Vagina (tissue), 2 donors: ENCODE measurements at places on chromosomes 12 and 14.

GRCh38 chr12:130017591-130018449 lies 114.0 kb upstream of the TMEM132D start:
- no peak for DNase-seq

DNA sequence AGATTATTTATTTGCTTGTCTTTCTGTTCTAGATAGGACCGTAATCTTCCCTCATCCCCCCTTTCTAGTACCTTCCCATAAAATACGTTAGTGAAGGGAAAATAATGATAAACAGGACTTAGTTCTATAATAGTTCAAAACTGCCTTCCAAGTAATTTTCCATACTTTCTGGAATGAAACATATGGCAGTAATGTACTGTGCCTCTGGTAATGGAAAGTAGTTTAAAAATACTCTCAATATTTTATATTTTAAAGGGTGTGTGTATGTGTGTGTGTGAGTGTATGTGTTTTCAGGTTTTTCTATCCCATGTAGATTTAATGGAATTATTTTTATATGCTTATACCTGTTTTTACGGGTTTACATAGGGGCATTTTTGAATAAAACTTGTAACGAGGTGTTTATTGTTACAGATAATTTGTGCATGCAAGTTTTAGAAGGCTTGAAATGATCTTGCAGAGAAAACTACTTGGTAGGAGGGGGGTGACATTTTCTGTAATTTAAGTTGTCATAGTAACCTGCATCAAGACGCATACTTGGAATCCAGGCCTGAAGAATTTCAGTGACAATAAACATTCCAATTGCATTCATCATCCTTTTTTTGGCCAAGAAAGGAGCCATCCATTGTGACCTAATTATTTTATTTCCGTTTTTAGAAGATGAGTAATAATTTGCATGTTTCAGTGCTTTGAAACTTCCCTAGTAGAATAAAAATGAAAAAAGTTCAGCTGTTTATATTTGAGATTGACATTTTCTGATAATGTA lies 38.9 kb downstream of the RASSF8 start:
- no peak for DNase-seq

GRCh38 chr12:13116259-13116658 lies 12.8 kb upstream of the GSG1 start:
- DNase-seq, result no peak

GRCh38 chr12:45670346-45671065 lies 59.0 kb upstream of the ARID2 start:
- DNase-seq, result no peak

GRCh38 chr14:56094076-56094475 lies 24.1 kb upstream of the PELI2 start:
- DNase-seq, result no peak

GRCh38 chr12:108518716-108519496 lies 3.8 kb downstream of the FICD start:
- DNase-seq, result no peak

DNA sequence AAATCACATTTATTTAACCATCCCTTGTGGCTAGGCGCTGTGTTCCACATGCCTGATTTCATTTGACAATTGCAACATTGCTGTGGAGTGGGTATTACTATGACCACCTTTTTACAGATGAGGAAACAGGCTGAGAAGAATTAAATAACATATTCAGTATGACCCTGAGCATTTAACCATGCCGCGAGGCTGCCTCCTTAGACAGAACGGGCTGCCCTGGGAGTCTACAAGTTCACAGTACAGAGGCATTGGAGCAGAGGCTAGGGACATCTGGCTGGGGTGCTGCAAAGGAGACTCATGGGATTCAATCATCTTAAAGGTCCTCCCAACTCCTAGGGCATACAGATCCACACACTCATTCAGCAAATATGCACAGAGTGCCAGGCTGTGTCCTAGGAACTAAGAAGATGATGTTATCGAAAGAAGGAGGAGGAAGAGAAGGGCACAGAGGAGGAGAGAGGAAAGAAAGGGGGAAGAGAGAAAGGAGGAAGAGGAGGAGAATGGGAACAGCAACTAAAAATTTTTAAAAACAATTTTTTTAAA lies 164.7 kb upstream of the CCND2 start:
- DNase-seq, result no peak

DNA sequence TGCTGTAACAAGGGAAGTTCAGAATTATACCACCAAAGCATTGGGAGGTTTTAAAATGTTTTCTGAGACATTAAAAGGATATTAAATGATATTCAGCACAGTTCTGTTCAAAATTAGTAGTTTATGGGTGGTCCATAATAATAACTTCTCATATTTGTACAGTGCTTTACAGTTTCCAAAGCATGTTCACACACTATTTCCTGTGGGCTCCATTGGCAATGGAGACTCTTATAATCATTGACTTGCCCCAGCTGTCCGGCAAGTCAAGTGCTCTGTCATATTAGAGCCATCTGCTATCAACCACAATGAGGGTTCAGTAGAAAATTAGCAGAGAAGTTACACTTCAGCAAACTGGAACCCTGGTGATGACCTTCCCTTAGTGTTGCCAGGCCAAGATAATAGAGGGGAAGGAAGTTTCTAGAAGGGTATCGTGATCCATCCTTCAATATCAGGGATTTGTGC lies 526.6 kb upstream of the CCDC196 start:
- DNase-seq, result no peak
